ENCODE measurements at places on chromosomes 12 and 14.

DNA sequence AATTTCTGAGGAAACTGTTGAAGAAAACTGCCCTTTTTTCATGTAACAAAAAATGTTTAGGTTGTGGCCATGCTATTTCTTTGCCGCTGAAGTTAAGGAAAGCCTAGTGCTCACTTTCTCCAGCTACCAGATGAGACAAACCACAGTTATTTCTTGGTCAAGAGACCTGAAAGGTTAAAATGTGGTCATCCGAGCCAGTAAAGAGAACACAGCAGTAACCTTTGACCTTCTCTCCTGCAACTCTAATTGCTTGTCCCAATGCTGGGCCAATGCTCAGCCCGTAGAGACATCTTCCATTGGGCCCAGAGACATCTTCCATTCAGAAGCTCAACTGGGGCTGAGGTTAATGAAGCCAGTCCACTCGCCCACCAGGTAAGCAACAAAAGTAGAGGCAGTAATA, 109.8 kb upstream of the CPSF6 start:
- DNase-seq, result peak; percentile 32

GRCh38 chr14:78157494-78158437, 12.4 kb upstream of the NRXN3 start:
- DNase-seq, result no peak

GRCh38 chr14:66240105-66240504, 246.1 kb upstream of the CCDC196 start:
- no peak for DNase-seq

GRCh38 chr12:64427988-64428387, 23.8 kb downstream of the XPOT start:
- DNase-seq, result no peak

- peak; percentile 79 for DNase-seq
Measured at GRCh38 chr12:101653503-101653902, 43.9 kb upstream of the CHPT1 start.

GRCh38 chr12:22334410-22335100, at the start of gene ST8SIA1:
ST8SIA1 (minus strand) TSS chr12:22334707; CDS start chr12:22334232, 475 bp downstream.
- DNase-seq, result peak; percentile 15

DNA sequence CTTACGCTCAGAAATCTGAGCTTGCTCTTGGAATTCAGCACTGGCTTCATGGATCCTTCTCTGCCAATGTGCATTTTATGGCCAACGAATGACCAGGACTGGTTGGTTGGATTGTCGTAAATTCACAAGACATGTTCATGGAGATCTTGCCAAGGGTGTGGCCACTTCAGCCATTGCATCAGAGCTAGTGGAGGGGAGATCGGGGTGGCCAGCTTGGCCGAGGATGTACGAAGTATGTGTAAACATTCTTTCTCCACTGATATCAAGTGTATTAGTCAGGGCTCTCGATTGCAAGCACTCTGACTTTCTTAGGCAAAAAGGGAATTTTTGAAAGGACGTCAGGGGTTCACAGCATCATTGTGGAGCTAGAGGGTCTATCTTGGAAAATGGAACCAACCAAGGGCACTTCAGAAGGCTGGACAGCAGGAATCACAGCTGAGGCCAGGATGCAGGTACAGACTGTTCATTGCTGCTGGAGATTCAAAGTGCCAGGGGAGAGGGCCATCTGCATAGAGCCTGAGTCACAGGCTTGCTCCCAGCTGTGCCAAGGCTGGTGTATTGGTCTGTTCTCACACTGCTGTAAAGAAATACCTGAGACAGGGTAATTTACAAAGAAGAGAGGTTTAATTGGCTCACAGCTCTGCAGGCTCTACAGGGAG, 32.9 kb upstream of the ADGRD1 start:
- peak; percentile 60 for DNase-seq

- no peak for DNase-seq
Measured at GRCh38 chr14:79836577-79836976, 374.7 kb downstream of the DIO2 start.

DNA sequence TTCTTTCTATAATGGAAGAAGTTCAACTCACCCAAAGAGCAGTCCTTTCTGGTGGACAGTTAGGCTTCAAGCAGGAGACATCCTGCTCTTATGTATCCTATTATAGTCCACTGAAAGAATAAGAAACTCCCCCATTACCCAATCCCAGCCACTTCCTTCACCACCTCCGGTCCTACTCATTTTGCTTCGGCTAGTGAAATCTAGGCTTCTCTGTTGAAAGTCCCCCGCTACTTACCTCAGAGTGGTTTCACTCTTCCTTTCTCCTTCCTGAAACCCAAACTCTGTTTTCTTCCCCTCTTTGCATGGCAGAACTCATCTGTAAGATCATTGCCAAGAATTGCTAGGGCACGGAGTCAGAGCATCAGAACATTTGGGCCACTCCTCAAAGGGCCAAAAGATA, at the start of gene GPR84:
Gene GPR84, minus strand, starts transcription at position 74 of the 400 bp plus-strand sequence. CDS start 635 bp downstream, outside the sequence.
- DNase-seq, result no peak
